GOT3 (cell line): ENCODE measurements at places on chromosomes 7 and 10.

- DNase-seq = no peak
Observed at GRCh38 chr10:17200001-17200911, 1.2 kb downstream of the TRDMT1 start.

- no peak for DNase-seq
Observed at GRCh38 chr10:129662426-129662825, 195.4 kb downstream of the MGMT start.

DNA sequence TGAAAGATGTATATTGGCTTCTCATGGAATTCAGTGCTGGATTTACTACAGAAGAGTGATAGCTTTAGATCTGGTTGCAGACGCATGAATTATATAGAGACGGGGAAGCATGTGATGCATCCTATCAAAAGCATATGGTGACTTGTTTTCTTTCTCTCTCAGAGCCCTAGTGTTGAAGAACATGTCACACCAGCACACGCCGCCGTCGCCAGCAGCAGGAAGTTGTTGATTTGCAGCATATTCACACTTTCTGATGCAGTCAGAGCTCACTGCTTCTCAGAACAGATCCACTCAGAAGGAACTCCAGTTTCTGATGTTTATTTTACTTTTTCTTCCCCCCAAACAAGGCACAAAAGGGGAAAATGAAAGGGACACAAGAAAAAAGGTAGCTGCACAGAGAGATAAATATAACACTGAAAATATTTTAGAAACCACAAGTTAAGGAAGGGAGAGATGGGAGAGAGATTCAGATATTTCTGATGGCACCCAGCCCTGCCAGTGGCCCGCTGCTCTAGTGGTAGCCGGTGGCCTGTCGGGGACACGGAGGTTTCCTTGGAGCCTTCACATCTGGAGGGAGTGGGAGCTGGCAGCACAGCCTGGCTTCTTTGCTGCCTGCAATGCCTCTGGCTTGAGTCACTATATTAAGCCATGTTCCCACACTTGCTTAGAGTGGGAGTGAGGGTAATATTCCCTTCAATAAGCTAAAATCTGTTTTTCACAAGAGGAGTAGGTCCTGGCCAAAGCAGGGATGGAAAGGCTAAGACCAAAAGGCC lies 123.2 kb downstream of the NRP1 start:
- DNase-seq = no peak

GRCh38 chr10:113319479-113319878 lies 233.4 kb upstream of the HABP2 start:
- no peak for DNase-seq

- no peak for DNase-seq
Observed at GRCh38 chr7:130131964-130132875, 61.9 kb downstream of the KLHDC10 start.

- DNase-seq = no peak
Observed at GRCh38 chr7:158957510-158957906, 101.2 kb downstream of the DYNC2I1 start.

GRCh38 chr10:119670717-119671116 lies 19.5 kb downstream of the BAG3 start:
- no peak for DNase-seq

DNA sequence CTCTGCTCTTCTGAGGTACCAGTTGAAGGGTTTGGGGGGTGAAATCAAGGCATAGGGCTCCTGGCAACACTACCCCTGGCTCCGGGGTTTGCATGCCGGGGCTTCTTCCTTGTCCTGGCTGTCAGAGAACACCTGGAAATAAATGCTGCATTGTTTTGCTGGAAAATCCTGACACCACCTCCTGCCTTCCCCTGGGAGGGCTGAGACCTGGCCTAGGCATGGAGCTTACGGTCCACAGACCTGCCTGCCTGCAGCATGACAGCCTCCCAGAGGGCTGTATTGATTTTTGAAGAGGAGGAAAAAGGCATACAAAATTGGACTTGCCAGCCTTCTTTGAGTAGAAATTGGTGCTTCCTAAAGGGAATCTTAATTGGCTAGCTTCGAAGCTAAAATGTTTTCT lies 227.1 kb downstream of the MGMT start:
- no peak for DNase-seq

DNA sequence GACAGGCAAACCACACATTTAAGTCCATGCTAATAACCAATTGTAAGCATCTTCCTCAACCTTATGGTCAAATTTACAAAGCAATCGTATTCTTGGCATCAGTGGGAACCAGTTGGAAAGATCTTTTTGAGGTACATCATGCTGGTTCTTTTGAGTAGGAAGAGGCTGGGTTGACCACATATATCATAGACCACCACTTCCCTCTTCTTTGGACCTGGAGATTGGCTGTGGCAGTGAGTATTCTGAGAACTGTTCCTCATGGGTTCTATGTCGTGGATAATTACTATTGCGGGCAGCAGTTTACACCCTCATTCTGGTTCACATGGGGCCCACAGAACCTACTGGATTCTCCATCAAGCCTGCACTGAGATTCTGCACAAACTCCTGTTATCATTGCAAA lies 35.5 kb upstream of the C1GALT1 start:
- no peak for DNase-seq

- no peak for DNase-seq
Observed at GRCh38 chr10:132186488-132187429, at the start of gene DPYSL4. Gene DPYSL4, plus strand, starts transcription at chr10:132186948. Its CDS starts 116 bp downstream, at chr10:132187064.

DNA sequence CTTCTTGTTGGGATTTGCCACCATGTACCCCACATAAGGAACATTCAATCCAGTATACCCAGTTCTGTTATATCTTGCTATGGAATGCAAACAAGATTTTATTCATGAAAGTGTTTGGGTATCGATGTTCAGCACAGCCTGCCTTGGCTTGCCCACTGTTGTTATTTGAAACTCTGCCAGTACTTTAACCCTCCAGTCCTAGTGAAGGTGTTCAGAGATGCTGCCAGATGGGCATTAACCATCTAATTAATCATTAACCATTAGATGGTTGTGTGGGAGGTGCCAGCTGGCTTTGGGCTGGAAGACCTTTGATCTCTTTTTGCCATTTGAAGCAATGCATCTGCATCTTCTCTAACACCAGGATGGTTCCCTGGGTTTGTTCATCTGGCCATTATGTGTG lies 363.0 kb downstream of the SH2D4B start:
- no peak for DNase-seq

DNA sequence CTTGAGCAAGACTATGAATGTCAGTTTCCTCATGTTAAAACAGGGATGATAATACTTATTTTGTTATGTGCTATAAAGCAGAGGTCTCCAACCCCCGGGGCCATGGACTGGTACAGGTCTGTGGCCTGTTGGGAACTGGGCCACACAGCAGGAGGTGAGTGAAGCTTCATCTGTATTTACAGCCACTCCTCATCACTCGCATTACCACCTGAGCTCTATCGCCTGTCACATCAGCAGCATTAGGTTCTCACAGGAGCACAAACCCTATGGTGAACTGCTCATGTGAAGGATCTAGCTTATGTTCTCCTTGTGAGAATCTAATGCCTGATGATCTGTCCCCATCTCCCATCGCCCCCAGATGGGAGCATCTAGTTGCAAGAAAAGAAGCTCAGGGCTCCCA lies 365.3 kb upstream of the SMIM30 start:
- no peak for DNase-seq

GRCh38 chr10:5776881-5777197 lies 36.4 kb downstream of the GDI2 start:
- no peak for DNase-seq

DNA sequence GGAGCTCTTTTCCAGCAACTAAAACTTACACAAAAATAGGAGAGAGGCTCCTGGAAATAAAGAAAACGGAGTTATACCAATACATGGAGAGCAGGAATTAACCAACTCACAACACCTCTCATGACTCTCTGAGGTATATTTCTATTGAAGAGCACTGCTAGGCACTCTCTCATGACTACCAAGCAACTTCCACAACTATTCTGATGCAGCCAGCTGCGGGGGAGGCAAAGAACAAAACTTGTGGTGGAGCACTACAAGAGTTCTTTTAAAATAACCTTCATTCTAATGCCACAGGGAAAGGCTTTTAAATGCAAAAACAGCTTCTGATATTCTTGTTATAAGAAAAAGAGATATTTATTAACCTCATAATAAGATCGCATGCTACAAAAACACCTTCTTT lies 140.7 kb downstream of the SLC25A13 start:
- DNase-seq = no peak
